ENCODE measurements at places on chromosomes 3 and 15.

- no peak for DNase-seq
Observed at GRCh38 chr3:55588146-55588765, 101.2 kb upstream of the WNT5A start.

DNA sequence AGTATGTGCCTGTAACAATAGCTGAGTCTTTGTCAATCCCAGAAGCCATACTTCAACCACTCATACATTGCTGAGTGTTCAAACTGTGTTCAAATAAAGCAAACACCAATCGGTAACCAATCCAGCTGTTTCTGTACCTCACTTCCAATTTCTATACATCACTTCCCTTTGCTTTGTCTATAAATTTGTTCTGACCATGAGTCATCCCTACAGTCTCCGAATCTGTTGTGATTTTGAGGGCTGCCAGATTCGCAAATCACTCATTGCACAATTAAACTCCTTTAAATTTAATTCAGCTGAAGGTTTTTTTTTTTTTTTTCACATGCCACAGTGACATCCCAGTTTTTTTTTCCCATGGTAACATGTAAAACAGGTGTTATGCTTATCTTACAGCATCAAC is 870.3 kb downstream of the NAALADL2 start:
- no peak for DNase-seq

GRCh38 chr15:83144771-83145170 is 37.3 kb downstream of the TM6SF1 start:
- DNase-seq: no peak

DNA sequence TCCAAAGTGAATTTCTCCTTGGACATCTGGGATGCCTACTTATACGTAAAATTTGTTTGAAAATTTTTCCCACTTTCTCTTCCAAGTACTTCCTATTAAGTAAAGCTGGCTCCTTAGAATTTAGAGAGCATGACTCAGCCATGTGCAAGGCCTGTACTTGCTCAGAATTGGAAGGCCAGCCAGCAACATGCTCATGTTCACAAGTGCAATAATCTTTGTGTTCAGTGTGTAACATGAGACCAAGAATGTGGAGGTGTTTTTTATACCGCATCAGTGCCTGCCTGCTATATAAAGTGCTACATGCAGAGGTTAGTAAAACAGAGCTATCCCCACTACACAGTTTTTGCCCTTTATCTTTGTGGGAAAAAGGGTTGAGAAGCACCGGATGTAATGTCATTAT is 151.9 kb upstream of the FEZF2 start:
- DNase-seq: peak; percentile 20

DNA sequence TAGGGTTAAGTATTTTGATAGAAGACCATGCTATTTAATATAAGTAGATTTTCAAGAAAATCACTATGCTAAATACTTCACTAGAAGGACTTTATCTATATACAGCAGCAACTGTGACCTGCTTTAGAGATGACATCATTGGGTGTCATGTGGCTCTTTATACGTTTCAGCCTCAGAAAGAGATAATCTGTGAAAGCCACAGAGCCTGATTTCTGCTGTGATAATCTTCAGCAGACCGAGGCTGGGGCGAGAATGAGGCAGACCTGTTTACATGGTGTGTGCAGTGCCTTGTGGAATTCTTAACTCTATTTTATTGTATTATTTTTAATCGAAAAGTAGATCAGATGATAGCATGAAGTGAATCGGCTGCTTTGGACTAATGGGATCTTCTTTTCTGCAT is 471.2 kb downstream of the MFSD1 start:
- DNase-seq: no peak

DNA sequence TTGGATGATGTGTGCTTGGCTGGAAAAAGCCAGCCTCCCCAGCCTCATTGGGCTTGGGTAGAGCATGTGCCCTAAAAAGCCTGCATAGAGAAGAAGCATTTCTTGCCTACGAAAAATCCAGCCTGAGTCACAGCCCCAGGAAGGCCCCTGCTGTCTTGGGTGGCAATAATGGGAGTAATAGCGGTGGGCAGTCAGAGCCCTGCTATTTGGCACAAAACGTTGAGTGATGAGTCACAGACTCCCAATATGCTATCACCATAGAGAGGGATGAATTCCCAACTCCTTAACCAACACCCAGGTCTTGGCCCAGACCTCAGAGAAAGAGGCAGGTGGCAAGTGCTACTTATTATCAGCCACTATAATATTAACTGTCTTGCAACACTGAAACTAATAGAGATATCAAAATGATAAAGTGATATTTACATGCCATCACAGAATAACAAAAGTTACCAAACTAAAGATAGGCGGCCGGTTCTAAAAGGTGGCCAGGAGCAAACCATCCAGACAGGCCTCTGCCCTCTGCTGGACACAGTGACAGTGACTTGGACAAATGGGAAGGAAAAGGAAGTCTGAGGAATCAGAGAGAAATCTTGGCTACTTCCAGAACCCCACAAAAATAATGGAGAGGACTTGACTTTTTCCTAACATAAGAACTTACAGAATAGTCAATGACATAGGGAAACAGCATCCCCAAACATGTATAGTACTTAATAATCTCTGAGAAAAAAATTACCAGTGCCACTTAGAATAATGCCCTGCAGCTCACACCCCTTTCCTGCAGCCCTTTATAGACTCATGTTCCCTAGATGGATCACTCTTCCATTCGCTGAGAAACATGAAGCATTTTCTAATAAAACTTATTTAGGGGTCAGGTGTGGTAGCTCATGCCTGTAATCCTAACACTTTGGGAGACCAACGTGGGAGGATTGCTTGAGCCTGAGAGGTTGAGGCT is 51.9 kb upstream of the MUC13 start:
- peak; percentile 92 for DNase-seq

- peak; percentile 77 for DNase-seq
Observed at GRCh38 chr3:160401291-160402095, 2.0 kb downstream of the SMC4 start.

DNA sequence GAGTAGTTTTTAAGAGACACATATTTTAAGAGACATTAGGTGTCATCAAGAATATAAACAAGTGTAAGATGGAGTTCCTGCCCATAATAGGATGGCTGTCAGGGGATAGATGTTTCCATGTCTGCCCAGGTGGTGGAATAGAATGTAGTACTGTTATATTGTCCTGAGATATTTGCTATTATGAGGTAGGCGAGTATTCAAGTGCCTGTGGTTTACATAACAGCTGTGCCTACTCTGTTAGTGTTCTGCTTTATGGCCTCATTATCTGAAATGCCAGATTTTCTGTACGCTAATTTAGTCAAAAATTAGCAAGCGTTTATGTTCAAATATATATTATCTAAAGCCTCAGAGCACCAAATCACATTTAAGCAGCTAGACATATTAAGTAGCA is 360.2 kb upstream of the ROPN1 start:
- DNase-seq: peak; percentile 50

- DNase-seq: no peak
Observed at GRCh38 chr15:88441076-88441730, 26.0 kb downstream of the MRPL46 start.

DNA sequence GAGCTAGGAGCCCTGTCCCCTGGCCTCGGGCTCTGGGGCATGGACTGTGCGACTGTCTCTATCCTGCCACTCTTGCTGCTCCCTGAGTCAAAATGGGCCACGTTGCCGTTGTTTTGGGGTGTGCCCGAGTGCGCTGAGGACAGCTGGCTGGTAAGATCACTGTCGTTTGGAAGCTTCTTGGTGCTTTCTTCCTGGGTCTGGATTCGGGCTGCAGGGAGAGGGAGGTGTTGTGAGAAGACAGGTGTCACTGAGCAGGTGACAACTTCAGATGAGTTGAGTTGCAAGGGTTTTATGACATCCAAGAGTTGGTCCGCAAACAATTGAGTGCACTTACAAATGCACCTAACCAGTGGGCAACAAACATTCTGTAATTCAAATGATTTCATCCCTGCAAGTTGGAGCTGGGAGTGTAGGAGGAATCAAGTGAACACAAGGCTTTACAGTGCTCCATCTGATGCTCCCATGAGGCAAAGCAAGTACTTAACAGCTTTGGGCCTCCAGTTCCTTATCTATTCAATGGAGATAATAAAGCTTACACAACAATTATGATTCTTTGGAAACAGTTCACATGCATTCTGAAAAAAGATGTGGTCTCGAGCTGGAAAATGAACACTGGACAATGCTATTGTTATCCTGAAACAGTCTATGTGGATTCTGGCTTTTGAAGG is 11.0 kb upstream of the STARD5 start:
- DNase-seq: no peak

- no peak for DNase-seq
Observed at GRCh38 chr3:127044996-127045395, 62.1 kb downstream of the PLXNA1 start.

DNA sequence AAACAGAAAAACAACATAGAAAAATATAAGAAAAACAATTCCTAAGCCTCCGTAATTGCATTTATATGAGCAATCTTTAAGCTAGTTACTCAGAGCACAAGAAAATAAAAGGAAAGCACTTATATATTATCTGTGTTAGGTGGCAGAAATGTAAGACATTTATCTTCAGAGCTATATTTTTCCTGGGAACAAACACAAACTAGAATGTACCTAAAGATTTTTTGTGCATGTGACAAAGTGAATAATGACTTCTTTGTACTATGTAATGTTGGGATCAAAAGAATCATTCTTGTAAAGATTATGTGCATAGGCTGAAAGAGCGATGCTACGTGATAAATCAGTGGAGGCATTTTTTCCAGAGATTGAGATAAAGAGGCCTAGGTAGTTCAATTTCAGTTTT is 111.3 kb upstream of the GMNC start:
- no peak for DNase-seq

GRCh38 chr15:62378772-62379498 is 213.8 kb upstream of the C2CD4B start:
- DNase-seq: no peak

GRCh38 chr15:62584301-62585235 is 419.5 kb upstream of the C2CD4B start:
- DNase-seq: no peak

DNA sequence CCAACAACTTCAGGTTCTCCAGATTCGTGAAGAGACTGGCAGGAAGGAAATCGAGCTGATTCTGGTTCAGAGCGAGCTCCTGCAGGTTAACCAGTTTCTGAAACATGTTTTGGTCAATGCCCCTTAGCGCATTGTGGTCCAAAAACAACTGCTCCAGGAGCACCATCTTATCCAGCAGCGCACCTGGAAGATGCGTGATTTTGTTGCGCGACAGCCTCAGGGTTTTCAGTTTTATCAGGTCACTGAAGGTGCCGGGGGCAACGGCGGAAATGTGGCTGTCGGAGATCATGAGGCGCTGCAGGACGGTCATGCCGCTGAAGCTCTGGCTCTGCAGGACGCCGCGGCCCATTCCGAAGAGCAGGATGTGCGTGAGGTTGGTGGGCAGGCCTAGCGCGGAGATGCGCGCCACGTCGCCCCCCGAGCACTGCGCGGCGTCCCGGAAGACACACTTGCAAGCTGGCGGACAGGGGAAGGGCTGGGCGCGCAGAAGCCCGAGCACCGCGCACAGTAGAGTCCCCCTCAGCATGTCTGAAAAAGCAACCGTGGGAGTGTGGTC is 1.2 kb downstream of the GP5 start:
- peak; percentile 40 for DNase-seq

- DNase-seq: peak; percentile 80
Observed at GRCh38 chr3:141710888-141711616, 27.0 kb upstream of the RNF7 start.

DNA sequence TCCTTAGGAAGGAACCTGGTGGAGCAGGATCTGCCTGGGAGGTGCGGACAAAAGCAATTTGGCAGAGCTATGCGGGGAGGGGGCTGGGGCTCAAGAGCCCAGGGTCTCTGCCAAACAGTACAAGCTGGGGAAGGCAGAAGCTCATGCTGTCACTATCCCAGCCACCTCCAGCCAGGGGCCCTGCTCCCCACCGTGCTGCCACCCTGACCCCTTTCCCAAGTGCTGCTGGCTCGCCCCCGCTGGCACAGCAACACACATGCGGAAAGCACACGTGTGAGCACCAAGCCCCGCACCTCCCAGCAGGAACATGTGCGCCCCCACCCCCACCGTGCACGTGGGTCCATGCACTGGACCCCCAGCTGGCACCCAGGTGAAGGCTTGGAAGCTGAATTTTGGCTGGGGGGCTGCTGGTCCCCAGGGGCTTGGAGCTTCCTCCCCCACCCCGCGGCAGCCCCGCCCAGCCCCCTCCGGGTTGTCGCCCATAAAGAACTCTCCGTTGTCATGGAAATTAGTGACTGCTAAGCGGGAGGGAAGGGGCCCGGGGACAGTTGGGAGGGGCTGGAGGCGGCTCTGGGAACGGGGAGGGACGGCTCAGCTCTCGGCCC is 742 bp downstream of the CAMKV start:
- DNase-seq: no peak

DNA sequence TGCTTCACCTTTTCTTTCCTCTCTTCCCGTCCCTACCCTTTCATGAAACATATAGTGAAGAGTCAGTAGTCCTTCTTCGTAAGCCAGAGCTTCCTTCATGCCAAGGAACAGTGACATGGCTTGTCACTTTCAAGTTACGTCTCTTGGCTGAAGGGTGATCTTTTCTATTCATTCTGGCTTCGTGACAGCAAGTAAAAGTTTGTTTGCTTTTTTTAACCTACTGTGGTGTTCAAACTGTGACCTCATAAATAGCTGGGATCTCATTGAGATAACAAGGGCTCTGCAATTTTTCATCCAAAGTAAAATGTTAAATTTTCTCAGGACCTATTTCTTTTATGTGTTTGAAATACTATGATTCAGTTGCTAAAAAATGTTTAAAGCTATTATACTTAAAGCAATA is 10.5 kb downstream of the CDIN1 start:
- peak; percentile 46 for DNase-seq

DNA sequence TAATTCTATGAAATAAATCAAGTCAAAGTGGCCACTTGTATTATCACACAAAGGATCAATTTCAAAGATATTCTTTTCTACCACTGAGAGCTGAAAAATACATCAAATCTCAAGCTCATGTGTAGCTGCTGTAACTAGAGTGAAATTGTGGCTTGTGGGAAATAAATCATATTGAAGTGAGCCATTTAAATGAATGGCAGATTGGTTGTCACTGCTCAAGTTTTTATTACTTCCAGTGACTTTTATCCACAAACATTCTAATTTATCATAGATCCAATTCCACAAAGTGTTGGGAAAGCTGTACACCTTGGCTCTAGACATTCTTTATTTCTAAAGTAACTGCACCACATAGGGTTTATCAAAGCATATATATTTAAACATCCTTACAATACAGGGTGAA is 285.4 kb downstream of the CNTN3 start:
- no peak for DNase-seq

DNA sequence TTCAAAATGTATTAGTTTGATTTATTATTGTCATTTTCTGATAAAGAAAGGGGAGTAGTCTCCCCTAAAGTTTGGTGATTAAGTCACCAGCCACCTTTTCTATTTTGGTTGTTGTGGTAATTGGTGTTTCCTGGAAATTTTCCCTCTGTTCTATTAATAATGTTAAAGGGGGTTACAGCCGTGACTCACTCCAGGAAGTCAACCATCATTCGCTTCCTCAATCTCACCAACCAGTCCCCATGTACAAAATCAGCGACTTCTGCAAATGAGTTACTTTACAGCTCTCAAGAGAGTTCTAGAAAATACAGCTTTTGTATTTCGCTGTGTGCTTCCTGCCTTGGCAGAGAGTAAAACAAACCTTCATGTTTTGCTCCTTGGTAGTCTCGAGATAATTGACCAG is 285.1 kb downstream of the LPP start:
- no peak for DNase-seq

- DNase-seq: peak; percentile 93
Observed at GRCh38 chr3:187139126-187139894, at the start of gene RPL39L. RPL39L (minus strand) TSS chr3:187139496; CDS start chr3:187121300, 18,196 bp downstream.

GRCh38 chr3:178271740-178272387 is 264.4 kb upstream of the KCNMB2 start:
- DNase-seq: no peak

All from astrocyte of the hippocampus (primary cell).